ENCODE measurements at places on chromosomes 2 and 18.

- no peak for DNase-seq
These were observed 656.1 kb downstream of the RNF144A start for GRCh38 chr2:7573166-7573825.

- DNase-seq, result no peak
These were observed 177.9 kb downstream of the TPGS2 start for GRCh38 chr18:36650906-36651305.

DNA sequence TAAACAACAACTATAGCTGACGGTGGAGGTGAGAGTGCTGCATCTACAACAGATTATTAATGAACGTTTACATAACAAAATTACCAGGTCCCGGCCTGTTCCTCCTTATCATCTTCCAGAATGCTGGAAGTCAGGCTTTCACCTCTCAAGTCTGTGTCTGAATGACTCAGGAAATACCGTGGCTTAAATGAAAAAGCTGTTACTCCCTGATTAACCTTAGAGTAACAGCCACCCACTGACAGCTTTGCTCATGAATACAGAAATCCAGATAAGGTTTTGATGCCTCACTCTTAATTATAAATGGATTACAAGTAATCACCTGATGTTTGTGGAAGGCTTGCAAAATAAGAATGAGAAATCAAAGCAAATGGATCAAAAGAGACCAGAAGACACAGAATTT, 885.3 kb upstream of the CELF4 start:
- no peak for DNase-seq

GRCh38 chr2:201953880-201954279, 79.8 kb upstream of the FZD7 start:
- no peak for DNase-seq

GRCh38 chr2:169046440-169047151, 15.5 kb upstream of the ABCB11 start:
- DNase-seq, result peak; percentile 60

- DNase-seq, result peak; percentile 2
These were observed 217.6 kb upstream of the FIGN start for GRCh38 chr2:163953390-163953907.

GRCh38 chr2:16774091-16774490, 108.5 kb upstream of the CYRIA start:
- no peak for DNase-seq

DNA sequence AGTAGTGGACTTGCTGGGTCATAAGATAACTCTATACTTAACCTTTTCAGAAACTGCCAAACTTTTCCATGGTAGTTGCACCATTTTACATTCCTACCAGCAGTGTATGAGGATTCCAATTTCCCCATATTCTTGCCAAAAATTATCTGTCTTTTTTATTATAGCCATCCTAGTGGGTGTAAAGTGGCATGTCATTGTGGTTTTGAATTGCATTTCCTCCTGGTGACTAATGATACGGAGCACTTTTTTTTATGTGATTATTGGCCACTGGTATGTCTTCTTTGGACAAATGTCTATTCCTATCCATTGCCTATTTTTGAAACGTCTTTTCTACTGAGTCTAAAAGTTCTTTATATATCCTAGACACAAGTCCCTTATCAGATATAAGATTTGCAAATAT, 44.3 kb downstream of the CACNB4 start:
- DNase-seq, result no peak

- DNase-seq, result no peak
These were observed 2.9 kb upstream of the PKDCC start for GRCh38 chr2:42044939-42045338.

DNA sequence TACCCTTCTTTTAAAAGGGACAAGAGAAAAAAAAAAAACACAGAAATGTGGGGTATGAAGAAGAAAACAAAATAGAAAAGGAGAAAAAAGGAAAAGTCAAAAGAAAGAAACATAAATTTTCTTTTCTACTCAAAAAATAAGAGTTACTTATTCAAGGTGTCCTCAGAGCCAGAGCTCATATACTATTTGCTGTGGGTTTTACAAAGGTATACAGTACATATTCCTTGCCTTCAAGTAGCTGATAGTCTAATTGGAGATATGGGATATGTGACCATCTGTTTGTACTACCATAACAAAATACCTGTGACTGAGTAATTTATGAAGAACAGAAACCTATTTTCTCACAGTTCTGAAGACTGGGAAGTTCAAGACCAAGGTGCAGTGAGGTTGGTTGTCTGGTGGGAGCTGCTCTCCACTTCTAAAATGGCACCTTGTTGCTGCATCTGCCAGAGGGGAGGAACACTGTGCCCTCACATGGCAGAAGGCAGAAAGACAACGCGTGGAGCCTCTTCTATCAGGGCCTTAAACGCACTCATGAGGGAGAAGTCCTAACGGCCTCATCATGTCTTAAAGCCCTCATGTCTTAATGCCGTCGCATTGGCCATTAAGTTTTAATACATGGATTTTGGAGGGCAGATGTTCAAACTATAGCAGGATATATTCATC, 33.9 kb downstream of the NBAS start:
- no peak for DNase-seq

GRCh38 chr2:98470851-98471255, 26.2 kb downstream of the INPP4A start:
- DNase-seq, result no peak

- peak; percentile 64 for DNase-seq
These were observed 67.9 kb downstream of the LRRFIP1 start for GRCh38 chr2:237695201-237695780.

GRCh38 chr2:241135737-241136136, 13.5 kb downstream of the PASK start:
- DNase-seq, result no peak

DNA sequence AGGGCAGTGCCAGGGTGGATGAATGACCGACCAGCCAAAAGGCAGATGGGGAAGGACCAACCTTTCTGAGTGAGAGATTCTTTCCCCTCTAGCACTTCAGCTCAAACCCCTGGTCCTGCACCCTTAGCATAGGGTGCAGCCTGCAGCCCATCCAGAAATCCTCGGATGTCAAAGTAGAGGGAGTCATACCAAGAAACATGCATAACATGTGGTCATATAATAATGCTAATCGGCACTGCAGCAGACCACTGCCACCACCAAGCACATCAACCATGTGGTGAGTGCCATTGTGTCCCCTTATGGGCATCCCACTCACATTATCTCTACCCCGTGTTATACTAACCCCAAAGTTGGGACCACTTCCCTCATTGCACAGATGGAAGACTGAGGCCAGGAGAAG, 17.7 kb downstream of the ATOH8 start:
- no peak for DNase-seq

DNA sequence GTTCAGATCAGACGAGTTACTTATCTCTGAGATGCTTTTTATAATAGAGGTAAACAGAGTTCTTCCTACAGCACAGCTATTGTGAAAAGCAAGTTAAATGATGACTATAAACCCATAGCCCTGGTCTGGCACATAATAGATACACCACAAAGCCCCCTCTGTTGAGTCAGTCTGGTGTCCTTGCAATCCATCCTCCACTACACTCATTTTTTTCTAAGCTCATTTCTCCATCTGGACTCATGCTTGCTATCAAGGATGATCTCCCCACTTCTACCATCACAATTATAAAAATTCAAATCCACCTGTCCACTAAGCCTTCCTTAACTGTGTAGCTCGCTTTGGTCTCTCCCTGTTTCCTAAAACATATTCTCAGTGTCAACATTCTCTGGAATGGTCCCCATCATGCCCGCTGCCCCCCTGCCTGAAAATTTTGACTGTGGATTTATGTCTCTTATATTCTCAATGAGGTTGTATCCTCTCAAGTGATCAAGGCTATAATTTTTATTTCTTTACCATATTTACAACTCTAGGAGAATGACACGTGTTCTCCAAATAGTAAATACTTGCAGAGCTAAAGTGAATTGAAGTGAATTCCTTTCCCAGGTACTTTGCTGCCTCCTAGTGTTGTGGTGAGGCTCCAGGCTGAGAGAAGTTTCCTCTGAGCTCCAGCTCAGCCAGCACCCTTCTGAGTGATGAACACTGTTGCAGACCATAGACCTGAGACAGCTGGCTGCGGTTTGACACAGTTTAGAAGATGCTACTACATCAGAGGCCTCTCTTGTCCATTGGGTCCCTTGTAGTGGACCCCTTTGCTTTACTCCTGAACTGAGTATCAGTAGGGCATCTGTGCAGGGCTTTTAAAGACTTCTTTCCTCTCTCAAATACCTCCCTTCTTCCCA, 108.7 kb downstream of the DPP10 start:
- DNase-seq, result peak; percentile 1

DNA sequence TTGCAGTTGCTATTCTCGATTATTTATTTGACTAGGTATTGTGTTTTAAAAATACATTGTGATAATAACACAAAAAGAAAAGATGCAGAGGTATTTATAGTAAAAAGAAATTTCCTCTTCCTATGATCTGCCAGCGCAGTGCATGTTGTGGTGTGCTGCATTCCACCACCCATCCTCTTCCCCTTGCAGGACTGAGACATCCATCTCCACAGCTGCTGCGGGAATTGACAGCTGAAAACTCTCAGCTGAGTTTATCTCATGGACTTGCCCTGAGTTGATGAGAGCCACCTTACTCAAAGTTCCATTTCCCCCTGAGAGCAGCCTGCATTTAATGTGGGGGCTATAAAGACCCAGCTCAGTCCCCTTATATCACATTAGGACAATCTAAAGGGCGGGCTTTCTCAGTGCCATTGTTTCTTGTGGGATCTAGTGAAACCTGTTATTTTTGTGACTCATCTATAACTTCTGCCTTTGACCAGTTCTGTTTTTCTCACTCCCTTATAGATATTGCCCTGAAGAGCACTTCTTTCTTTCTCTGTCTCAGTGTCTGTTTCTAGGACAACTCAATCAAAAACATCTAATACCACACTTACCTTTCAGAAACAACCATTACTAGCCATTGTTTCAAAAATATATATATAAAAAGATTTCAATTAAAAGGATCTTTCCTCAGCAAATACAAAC, 698.5 kb downstream of the NR4A2 start:
- no peak for DNase-seq

DNA sequence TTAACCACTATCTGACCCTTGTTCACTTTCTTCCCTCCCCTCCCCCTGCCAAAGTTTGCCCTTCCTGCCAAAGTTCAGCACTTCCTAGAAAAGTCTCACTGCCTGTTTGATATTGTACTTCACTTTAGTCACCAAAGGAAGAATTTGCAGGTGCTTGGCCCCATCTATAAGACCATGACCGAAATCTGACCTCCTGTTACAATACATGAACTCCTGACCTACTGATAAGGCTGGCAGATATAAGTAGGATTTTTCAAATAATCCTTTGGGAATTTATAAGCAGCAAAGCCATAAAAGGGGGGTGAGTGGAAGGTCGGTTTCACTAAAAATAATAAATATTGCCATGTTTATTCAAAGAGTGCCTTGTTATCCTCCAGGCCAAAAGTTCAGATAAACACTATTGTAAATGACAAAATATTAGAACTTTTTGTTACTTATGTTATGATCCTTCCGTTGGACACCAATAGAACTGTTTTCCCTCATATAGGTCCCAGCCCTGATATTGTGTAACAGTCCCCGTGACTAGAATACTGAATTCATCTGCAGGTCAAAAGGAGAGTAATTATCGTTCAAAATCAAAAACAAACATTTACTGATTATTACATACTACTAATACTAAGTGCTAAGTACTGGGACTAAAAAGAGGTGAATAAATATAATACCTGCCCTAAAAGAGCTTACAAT, 277.6 kb downstream of the EXOC6B start:
- DNase-seq, result no peak

- DNase-seq, result no peak
These were observed 207.7 kb downstream of the BCL2 start for GRCh38 chr18:63111671-63112402.

- no peak for DNase-seq
These were observed 204.6 kb downstream of the SH3RF3 start for GRCh38 chr2:109333414-109334210.

- peak; percentile 98 for DNase-seq
These were observed 115.5 kb downstream of the COL6A3 start for GRCh38 chr2:237298151-237299118.

GRCh38 chr2:11242542-11243174, 87.4 kb downstream of the SLC66A3 start:
- no peak for DNase-seq

DNA sequence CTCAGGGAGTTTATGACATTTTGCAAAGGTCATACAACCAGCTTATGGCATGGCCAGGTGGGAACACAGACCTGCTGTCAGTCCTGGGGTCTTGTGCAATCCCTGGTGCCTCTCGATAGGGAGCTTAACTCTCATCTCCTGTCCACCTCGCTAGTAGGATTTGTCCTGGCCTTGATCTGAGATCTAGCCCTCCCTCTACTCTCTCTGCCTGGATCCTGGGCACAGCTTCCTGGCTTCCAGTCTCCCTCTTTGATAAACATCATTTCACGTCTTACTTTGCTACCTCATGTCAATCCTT, 13.8 kb downstream of the GALR1 start:
- DNase-seq, result no peak

All from epithelial cell of prostate (primary cell).